ENCODE measurements at places on chromosomes 7 and 10.

- no peak for DNase-seq
Measured at GRCh38 chr7:128815289-128815942, 14.8 kb upstream of the FLNC start.

DNA sequence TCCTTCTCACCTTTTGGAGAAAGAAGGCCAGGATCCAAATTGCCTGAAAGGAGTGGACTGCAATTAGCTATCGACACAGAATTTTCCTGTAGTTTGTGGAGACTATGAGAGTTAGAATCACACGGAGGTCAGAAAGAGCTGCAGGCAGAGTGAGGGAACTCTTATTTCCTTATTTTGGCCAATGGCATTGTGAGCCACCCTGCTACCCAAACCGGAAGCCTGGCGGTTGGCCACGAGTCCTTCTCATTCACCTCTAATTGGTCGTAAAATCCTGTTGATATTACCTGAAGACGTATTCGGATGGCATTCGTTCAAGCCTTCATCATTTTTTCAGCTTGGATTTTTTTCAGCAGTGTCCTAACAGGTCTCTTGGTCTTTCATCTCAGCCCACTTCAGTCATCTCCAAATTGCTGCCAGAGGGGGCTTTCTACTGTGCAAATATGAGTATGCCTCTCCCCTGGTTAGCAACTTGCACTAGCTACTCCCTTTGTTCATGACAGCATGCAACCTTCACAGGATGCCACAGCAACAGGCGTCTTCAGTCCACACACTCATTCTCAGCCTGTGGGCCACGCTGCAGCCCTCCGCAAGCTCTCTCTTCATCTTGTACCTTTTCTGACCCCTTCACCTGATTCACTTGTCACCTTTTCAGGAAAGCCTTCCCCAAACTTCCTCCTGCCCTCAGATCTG, 66.9 kb downstream of the GATA3 start:
- no peak for DNase-seq

- no peak for DNase-seq
Measured at GRCh38 chr7:18706670-18707069, 211.1 kb downstream of the HDAC9 start.

DNA sequence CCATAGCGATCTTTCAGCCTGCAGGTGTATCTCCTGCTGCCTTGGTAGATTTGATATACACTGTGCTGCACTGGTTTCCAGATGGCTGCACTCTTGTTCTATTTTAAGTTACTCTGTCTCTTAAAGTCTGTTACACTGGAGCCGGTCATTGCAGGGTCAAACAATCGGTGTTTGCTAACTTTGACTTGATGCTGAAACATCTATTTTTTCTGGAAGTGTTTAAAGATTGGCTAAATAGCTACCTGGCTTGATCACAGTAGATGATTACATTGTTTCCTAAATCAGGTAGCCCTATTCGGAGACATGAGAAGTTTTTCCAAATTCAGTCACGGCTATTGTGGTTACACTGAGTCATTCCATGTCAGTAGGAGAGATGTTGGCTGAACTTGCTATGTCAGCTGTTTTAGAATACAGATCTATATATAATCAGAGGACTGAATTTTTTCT, 574.8 kb downstream of the ETV1 start:
- no peak for DNase-seq

DNA sequence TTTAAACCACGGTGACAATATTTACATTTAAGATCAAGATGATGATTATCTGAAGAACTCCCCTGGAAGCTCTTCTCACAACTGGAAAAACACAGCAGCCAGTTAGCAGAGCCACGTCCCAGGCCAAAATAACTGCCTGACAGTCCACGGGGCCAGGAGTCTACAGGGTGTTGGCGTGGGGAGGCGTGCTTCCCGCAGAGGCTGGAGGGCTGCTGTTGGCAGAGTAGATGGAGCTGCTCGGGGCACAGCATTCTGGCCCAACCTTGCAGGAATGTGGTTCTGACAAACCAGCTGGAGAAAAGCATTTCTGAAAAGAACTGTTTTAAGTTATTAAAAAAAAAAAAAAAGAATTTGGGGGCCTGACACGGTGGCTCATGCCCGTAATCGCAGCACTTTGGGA, 177.9 kb downstream of the EBF3 start:
- no peak for DNase-seq

DNA sequence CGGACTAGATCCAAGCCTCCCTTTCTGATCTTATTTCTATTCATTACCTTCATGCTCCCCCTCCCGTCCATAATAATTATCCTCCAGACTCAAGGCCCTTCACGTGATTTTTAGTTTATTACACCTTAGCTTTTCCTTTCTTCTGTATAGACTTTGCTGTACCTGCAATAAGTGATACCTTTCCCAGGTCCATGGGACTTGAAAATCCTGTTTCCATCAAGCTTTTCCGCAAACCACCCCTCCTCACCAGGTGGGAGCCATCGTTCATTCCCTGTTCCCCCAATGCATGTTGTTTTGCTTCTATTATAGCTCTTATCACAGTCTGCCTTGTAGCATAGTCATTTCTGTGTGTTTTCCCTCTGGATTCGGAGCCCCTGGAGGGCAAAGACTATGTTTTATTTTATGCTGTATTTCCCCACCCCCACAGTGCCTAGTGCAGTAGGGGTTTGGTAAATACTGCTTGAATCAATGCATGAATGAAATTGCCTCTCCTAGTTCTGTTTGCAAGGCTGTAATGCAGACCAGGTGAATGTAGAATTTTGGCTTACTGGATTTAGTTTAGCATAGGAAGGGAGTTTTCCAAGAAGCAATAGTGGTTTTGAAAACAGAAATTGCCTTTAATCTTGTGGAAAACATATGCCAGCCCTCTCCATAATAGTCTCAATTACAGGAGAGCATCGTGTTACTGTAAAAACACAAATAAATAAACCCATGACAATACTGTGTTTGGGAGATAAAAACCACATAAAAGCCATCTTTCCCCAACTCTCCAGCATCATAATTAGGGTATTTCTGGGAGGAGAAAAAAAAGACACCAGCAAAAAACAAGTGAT, 213.4 kb downstream of the AUTS2 start:
- DNase-seq: no peak

- DNase-seq: no peak
Measured at GRCh38 chr7:142968229-142968628, 6.1 kb upstream of the KEL start.

- no peak for DNase-seq
Measured at GRCh38 chr10:6769704-6770417, 189.8 kb upstream of the PRKCQ start.

DNA sequence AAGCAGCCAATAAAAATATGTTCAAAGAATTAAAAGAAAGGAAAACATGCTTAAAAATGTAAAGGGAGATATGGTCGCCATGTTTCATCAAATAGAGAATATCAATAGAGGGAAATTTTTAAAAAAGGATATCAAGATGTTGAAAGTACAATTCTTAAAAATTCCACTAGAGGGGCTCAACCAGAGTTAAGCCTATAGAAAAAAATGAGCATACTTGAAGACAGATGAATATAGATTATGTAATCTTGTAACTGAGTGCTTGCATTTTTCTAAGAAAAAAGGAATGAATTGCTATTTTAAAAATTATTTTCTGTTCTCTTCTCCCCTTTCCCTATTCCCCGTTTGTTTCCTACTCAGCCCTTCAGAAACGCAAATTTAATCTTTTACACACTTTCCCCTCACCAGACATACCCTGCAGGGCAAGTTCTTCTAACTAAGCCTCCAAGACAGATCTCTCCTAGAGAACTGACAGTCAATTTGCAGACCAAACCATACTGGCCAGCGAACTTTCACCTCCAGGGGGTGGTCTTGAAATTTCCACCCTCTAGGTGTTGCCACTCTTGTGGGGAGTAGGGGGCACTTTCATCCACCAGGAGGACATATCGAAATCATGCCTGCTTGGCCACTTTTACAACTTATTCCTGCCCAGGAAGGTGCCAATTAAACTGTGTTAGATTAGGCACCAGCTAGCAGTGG, 67.7 kb downstream of the NSUN6 start:
- DNase-seq: no peak

DNA sequence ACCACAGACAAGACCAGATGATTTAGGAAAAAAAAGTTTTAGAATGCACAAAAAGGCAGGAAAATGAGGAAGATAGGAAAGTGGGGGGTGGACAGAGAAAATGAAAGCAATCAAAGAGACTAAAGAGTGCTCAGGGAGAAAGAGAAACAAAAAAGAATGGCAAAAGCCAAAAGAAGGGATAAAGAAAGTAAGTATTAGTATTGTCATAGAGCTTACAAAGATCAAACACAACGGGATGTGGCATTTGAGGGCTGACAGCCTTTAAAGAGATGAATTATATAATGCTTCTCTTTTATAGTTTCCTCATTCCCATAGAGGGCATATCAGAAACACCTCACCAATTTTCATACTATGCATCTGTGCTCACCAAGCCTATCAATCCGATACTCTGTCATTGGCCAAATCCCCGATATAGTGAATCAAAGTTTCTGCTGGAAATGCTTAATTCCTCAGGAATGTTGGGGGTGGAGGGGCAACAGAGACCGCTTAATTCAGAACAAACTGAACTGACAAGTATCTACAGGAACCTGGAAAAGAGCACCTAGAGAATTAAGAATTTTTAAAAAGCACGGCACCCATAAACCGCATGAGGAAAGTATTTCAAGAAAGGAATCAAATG, 2.7 kb downstream of the COG5 start:
- DNase-seq: no peak
